Activated T-cell treated with anti-CD3 and anti-CD28 coated beads for 24 hours (primary cell): ENCODE measurements at places on chromosomes 4 and X.

- DNase-seq: no peak
These were observed 151.0 kb downstream of the DCTD start for GRCh38 chr4:182765987-182766856.

- DNase-seq: no peak
These were observed 1004.7 kb upstream of the LCORL start for GRCh38 chr4:19026281-19026680.

GRCh38 chrX:38170556-38170955 lies 50.1 kb downstream of the SRPX start:
- DNase-seq: no peak

- no peak for DNase-seq
These were observed 36.0 kb upstream of the SMARCAD1 start for GRCh38 chr4:94171616-94172015.

- no peak for DNase-seq
These were observed 459.7 kb downstream of the IL15 start for GRCh38 chr4:142095886-142096605.

DNA sequence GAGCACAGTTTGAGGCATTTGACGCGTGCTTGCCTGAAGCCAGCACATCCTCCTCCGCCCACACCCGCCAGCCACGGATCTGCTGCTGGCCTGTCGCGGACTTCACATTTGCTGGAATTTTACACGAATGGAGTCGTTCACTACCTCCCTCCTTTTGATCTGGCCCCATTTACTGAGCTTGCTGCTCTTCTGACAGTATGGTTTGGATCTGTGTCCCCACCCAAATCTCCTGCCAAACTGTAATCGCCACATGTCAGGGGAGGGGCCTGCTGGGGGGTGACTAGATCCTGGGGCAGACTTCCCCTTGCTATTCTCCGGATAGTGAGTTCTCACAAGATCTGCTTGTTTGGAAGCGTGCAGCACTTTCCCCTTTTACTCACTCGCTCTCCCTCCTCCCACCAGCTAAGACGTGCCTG lies 19.9 kb upstream of the CPLX1 start:
- no peak for DNase-seq

- no peak for DNase-seq
These were observed 62.5 kb downstream of the DACH2 start for GRCh38 chrX:86210772-86211171.

- no peak for DNase-seq
These were observed 14.1 kb downstream of the PSAPL1 start for GRCh38 chr4:7420661-7421040.

GRCh38 chr4:1748465-1748995 lies 27.2 kb downstream of the TACC3 start:
- DNase-seq: peak; percentile 69

DNA sequence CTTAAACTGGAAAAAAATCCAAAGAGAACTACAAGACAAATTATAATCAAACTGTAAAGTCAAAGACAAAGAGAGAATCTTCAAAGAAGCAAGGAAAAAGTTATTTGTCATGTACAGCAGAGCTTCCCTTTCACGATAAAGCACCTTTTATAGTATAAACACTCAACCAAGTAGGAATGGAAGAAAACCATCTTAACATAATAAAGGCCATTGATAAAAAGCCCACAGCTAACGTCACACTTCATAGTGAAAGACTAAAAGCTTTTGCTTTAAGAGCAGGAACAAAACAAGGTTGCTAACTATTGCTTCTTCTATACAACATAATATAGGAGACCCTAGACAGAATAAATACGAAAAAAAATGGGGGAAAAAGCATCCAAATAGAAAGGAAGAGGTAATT lies 595.7 kb upstream of the POU3F4 start:
- DNase-seq: no peak

DNA sequence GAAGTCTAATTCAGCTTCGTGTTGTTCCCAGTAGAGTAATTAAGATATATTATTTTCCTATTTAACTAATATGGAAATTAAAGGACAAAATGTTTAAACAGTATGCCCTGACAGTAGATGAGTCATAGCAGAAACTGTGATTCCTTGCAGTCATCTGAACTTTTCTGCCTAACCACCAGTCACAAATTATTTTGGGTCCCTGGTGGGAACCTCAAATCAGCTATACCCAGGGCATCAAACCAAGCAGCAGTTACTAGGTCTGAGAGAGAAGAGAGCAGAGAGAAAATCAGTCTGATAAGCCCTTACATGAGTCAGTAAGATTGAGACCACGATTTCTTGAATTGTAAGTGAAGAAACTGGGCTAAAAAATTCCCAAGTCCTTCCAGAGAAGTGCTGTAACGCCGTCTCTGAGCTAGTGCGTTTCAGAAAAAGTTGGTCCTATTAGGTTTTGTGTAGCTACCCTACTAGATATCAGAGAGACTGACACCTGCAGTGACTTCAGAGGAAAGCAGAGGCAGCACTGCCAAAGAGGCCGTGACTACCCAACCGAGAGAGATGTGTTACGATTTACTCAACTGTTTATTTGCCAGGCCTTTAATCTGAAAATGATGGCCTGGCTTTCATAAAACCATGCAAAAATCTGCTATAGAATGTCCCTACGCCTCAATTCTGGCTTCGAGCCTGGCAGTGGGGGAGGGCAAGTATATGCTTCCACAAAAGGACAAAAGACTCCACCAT lies 21.7 kb upstream of the GPM6A start:
- no peak for DNase-seq

DNA sequence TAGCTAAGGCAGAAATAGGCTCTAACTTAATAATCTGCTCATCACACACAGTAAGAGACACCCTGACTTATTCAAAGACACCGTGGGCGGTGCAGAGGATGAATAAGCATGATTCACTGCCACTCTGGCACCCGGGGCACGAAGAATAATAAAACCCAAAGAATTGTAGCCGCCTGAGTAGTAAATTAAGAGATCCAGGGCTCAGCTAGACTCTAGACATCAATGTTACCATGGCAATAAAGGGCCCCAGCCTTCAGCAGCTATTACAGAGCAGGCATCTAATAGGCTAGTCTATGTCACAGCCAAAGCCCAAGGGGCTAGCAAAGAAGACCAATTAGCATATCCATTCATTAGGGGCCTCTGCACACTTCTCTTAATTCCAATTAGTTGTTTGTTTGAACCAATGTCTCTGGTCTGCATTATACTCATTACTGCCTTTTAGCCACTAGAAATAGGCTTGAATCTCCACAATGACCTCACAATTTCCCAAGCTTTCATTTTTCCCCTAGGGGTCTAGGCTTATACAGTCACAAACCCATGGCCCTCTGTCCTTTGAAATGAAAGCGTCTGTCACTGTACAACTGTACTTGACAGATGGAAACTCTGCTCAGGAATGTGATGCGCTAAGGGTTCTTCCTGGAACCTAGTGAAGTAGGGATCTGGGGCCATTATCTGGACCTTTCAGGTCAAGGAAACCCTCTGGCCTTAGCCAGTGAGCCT lies 3.0 kb upstream of the ATP1B4 start:
- DNase-seq: peak; percentile 23

GRCh38 chrX:147901461-147902126 lies 10.1 kb upstream of the FMR1 start:
- no peak for DNase-seq

- DNase-seq: no peak
These were observed 1.1 kb downstream of the NUDT9 start for GRCh38 chr4:87423317-87424098.

- no peak for DNase-seq
These were observed 56.5 kb upstream of the NKX1-1 start for GRCh38 chr4:1462768-1463075.

DNA sequence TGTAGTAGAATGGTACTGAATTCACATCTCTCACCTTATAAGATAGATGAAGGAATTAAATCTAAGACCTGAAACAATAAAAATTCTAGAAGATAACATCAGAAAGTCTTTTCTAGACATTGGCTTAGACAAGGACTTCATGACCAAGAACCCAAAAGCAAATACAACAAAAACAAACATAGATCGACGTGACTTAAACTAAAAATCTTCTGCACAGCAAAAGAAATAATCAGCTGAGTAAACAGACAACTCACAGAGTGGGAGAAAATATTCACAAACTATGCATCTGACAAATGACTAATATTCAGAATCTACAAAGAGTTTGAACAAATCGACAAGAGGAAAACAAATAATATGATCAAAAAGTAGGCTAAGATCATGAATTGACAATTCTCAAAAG lies 38.8 kb downstream of the UGT2A3 start:
- no peak for DNase-seq

DNA sequence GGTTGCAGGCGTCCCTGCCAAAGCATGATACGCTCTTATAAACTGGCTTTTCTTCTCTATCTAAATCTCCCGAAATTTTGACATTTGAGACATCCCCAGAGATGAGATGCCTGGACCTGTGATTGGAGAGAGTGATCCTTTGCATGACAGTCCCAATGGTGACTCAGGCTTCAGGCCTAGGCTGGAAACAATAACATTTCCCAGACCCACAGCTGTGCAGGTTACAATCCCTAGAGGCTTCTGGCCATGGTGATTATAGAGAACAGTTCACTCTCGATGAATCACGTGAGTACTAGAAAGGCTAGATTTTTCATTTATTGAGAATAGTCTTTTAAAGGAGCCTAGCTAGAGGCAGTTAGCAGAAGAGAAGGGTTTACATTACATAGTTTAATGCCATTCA lies 75.9 kb downstream of the SPATA18 start:
- no peak for DNase-seq

GRCh38 chr4:74004668-74005067 lies 6.2 kb upstream of the CXCL5 start:
- no peak for DNase-seq

GRCh38 chrX:1111601-1112300 lies 100.7 kb downstream of the CRLF2 start:
- DNase-seq: no peak

- DNase-seq: no peak
These were observed 257.9 kb upstream of the CPEB2 start for GRCh38 chr4:14744346-14744745.

- no peak for DNase-seq
These were observed 74.4 kb downstream of the DHRSX start for GRCh38 chrX:2426289-2426882.

- DNase-seq: no peak
These were observed 27.6 kb upstream of the INTU start for GRCh38 chr4:127604949-127605709.

DNA sequence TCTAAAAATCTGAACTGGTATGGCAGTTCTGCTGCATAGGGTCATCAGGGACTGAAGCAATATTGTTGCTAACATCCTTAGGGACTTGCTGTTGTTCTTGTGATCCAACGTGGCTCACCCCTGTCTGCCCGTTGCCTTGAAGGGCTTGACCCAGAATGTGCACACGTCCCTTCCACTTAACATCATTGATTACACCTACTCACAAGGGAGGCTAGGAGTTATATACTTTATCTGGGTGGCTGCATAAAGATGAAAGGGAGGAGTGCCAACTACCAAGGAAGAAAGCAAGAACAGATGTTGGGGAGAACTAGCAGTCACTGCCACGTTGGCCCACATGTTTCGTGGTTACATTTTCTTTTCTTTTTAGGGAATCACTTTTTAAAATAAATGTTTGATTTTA lies 34.0 kb downstream of the SLC9A6 start:
- DNase-seq: no peak

GRCh38 chrX:150219374-150220185 lies 143.5 kb upstream of the MAMLD1 start:
- no peak for DNase-seq

DNA sequence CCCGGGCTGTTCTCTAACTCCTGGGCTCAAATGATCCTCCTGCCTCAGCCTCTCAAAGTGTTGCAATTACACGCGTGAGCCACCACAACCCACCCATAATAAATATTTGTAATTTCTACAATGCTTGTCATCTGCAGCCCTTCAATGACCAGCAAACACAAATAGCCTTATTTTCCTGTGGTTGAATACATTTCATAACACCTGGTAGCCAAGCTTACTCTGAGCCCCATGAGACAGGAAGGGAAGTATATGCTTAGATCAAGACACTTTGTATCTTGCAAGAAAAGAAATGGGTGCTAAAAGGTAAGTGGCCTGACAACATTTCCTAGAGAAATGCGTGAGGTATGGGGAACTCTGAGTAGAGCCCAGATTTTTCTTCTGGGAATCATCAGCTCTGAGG lies 56.9 kb upstream of the PDGFRA start:
- no peak for DNase-seq

- no peak for DNase-seq
These were observed 131.0 kb upstream of the SLC34A2 start for GRCh38 chr4:25524663-25525062.

- DNase-seq: no peak
These were observed 65.0 kb downstream of the ATXN3L start for GRCh38 chrX:13254870-13255269.

DNA sequence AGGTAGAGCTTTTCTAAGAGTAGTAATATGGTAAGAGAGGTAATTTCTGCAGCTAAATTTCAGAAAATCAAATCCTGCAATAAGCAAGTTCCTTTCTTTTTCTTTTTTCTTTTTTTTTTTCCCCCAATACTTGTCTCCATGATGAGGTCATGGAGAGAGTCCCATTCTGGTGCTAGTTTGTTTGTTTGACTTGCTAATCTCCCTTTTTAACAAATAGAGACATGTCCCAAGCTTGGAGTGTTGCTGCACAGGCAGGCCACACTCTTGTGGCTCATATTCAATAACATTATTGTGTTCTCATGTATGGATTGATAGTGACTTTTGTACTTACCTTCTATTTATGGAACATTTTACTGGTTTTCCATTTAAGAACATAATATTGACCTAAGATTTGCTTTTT lies 25.5 kb downstream of the PTPN13 start:
- DNase-seq: no peak

DNA sequence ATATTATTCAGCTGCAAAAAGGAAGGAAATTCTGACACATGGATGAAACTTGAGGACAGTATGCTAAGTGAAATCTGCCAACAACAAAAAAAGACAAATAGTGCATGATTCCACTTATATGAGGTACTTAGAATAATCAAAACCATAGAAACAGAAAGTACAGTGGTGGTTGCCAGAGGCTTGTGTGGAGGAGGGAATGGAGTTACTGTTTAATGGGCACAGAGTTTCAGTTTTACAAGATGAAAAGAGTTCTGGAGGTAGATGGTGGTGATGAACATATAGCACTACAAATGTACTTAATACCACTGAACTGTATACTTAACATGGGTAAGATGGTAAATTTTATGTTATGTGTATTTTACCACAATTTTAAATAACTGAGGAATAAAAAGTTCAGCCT lies 212.0 kb upstream of the KLF3 start:
- no peak for DNase-seq

DNA sequence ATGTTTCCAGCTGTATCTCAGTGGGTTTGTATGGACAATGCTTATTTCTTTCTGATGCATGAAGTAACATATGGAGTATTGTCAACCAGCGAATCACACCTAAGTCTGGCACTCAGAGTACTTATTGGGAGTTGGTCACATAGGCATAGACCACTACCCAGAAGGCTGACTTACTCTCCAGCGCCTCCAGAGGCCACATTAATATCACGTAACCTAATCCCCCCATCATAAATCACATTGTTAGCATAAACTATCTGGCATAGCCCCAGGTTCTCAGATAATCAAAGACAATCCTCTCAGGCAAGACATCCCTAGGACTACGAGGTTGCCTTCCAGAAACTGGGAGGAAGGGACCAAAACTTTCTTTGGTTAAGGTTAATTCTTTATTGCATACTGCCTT lies 560.5 kb upstream of the PABPC4L start:
- DNase-seq: no peak
